Inflammatory macrophage (primary cell): ENCODE measurements at places on chromosomes 3 and 15.

GRCh38 chr3:100972867-100973266, 20.4 kb downstream of the ABI3BP start:
- no peak for DNase-seq

- DNase-seq = no peak
Measured at GRCh38 chr3:20103731-20104130, 63.5 kb downstream of the KAT2B start.

GRCh38 chr3:172464306-172464705, 16.1 kb upstream of the GHSR start:
- DNase-seq = no peak

DNA sequence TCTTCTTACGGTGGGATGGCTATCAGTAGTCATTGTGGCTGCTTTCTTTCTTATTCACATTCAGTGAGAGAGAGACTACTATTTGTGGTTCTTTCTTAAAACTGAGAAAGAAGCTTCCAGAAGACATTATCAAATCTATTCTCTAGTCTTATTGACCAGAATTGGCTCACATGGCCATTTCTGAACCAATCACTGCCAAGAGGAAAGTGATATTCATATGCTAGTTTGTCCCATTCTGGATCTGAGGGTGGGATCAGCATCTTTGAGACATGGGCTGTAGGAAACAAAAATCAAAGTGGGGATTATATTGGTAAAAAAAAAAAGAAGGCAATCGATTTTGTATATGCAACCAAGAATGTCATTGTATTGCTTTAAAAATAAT, 106.4 kb upstream of the RASGRP1 start:
- no peak for DNase-seq

- DNase-seq = peak; percentile 64
Measured at GRCh38 chr3:107676469-107677309, 153.9 kb downstream of the BBX start.

GRCh38 chr3:188439080-188439479, 285.1 kb downstream of the LPP start:
- DNase-seq = peak; percentile 87

GRCh38 chr15:82933576-82933975, 18.9 kb downstream of the HOMER2 start:
- no peak for DNase-seq
